ENCODE measurements at places on chromosomes 5 and 9.

- DNase-seq: no peak
These were observed 97.9 kb downstream of the CDH6 start for GRCh38 chr5:31291323-31291854.

DNA sequence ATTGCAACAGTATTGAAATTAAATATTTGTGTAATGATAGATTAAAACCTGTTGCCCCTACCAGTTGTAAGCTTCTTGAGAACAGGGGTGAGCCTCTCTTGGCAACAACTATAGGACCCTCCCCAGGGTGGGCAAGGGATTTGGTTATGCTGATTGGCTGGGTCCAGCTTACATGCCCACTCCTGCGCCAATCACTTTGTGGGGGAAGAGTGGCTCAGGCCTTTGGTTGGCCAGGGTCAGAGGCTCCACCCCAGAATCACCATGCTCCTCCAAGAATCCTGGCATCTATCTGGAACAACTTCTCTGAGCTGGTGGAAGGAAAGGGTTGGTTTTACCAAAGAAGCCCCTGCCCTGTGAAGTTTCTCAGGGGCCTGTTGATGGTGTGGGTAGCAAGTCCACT is 8.6 kb upstream of the PITX1 start:
- DNase-seq: no peak

DNA sequence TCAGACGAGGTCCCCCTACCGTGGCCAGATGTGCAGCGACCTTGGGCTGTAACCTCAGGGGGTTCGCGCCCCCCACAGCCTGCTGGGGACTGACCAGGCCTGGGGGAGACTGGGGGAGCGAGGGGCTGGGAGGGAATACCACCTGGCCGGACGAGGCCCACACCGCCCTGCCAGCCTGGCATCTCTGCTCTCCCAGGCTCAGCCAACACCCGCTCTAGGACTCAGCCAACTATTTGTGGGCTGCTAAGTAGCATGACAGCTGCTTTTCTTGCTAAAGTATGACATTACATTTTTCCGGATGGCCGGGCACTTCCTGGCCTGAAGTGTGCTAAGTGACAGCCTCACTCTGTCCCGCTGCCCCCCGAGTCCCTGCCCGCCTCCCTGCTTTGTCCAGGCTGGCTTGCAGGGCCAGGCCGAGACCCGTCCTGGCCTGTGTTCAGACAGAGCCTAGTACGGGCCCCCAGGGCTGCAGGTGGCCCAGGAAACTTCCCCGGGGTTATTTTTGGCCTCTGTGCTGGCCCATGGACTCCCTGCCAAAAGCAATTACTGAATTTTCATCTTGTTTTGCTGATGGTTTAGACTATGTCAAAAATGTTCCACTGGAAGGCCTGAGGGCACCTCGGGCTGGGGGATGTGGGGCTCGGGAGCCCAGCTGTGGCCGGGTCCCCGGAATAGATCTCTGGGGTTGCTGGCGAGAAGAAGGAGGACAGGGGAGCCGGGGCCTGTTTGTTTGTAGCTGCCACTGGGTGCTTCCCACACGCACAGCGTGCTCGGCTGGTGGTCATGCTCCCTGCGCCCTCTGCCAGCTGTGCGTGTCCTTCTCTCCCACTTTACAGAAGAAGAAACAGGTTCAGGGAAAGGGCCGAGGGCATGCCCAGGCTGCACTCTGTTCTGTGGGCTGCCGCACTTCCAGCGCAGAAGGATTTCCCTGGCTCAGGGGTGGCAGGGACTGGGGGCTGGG is 13.4 kb upstream of the SLC2A6 start:
- DNase-seq: no peak

- DNase-seq: no peak
These were observed 103.6 kb downstream of the GTF3C4 start for GRCh38 chr9:132773764-132774339.

DNA sequence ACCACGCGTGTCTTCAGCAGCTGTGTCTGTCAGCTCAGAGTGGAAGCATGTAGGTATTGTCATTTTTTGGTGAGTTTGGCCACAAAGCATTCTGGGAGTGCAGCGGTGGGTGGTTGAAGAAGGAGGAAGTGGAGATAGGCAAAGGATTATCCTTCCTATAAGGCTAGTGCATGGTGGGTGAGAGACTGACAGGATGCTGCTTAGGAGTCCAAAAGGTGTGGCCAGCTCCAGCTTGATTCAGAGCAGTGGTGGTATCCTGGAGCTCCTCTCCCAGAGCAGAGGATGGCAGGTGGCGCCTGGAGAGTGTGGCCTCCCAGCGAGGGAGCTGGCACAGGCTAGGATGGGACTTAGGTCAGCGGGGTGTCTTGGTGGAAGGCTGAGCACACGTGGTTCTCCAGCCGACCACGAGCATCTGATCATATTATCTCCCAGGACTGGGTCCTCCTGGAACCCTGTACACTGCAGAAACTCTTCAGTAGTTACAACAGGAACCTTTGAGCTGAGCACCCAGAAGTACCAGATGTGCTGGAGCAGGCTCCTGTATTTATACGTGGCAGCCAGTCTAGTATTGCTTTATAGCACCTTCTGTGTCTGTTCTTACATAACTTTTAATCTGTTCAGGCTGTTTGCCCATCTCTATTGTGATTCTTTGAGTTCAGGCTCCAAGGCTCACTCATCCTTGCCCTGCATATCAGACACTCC is 29.6 kb downstream of the MAML1 start:
- DNase-seq: no peak

GRCh38 chr9:26392639-26393038 is 500.0 kb downstream of the CAAP1 start:
- DNase-seq: no peak

- no peak for DNase-seq
These were observed 70.0 kb upstream of the SUSD1 start for GRCh38 chr9:112245126-112245525.

DNA sequence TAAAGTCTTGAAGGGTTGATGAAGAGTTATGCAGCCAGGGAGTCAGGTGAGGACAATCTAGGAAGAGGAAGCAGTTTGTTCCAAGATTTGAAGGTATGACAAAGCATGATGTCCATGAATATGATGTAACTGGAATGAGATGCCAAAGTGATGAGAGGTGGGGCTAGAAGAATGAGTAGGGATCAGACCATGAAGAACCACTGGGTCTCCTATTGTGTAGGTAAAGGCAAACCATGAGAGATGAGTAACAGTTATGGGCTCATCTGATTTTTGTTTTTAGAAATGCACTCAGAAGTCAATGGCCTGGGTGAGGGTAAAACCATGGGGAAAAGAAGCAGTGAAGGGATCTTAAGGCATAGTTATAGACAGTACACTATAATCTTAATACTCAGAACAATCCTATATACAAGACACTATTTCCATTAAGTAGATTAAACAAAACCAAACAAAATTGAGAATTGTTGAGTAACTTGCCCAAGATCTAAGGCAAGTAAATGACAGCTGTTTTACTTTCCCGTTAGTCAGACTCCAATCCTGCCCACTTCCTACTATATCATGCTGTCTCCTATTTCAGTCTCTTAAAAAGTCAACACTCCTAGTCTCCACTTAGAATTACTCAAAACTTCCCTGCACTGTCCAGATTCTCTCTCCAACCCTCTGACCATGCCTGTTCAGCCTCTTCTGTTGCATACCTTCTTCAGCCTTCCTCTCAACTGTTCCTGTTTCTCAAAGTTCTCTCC is 393.8 kb upstream of the MEF2C start:
- no peak for DNase-seq

DNA sequence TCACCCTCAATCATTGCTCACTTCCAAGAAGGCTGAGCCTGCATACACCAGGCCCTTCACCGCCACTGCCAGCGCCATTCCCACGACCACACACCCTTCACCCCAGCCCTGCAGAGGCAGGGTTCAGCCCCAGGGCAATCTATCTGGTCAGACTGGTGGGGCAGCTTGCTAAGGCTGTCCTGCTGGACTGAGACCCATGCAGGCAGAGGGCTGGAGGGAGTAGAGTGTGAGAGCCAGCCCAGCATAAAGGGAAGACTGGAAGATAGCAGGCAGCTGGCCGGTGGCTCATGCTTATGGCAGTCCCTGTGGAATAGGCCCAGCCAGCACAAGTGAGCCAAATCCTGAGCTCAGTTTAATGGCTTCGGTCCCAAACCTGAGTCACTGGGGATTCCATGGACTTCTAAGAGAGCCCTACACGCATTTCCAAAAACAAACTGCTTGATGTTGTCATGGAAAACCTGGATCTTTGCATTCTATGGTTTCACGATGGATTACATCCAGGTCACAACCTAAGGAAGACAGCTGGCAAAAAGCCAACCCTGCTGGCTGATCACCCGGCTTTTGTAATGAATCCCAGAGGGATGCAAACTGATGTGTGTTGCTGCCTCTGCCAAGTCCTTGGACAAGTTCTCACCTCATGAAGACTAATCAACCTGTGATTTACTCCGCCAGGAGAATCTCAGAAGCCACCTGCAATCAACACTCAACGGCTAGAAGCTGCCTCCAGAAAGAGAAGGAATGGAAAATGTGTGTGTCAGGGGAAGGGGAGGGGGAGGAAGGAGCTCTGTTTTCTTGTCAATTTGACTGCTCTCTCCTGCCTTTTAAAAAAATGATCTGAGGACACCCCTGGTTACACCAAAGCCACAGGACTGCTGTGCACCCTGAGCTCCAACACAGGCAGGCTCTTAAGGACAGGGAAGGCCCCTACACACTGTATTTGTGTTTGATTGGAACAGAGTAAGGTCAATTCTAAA is 143.6 kb downstream of the LHFPL2 start:
- DNase-seq: no peak

DNA sequence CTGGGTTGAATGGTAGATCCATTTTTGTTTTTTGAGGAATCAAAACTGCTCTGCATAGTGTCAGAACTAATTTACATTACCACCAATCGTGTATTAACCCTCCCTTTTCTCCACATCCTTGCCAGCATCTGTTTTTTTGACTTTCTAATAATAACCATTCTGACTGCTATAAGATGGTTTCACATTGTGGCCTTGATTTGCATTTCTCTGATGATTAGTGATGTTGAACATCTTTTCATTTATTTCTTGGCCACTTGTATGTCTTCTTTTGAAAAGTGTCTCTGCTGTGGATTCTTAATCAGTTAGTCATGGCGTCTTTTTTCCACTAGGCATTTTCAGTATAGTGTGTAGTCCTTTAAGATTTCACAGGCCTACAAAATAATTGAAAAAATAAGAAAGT is 2144.3 kb upstream of the C9orf72 start:
- DNase-seq: no peak

GRCh38 chr9:79572032-79572607 is 355 bp downstream of the TLE4 start:
- no peak for DNase-seq

DNA sequence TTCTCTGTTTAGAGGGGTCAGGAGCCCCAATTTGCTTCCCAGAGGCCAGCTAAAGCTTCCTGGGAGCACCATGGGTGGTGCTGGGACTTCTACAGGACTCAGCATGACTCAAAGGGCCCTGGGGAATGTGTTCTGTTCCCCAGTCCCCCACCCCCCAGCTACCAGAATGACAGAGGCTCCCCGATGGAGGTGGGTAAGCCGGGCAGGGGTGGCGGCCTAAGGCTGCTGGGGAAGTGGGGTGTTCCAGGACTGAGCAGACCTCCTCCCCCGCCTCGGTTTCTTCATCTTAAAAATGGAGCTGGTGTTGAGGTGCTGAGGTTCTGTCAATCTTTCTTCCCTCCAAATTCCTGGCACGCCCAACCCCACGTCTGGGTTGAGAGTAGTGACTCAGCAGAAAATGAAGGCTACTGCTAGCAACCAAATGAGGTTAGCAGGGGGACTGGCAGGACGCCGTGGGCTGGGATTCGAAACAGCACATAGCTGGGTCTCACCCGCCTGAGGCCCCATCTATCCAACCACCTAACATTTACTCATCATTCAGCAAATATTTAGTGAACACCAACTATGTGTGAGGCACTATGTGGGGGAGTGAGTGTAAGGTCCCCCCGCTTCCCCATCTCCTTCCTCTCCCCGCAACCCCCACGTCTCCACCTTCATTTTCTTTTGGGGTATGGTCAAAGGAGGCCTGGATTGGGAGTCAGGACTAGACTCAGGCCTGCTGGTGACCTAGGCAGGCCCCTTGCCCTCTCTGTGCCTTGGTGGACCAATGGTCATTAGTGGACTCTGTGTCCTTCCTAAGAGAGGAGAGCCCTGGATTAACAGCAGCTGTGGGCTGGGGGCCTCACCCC is 50.2 kb downstream of the C9orf50 start:
- DNase-seq: no peak

- DNase-seq: no peak
These were observed 56.4 kb upstream of the RPL26L1 start for GRCh38 chr5:172902497-172903472.

DNA sequence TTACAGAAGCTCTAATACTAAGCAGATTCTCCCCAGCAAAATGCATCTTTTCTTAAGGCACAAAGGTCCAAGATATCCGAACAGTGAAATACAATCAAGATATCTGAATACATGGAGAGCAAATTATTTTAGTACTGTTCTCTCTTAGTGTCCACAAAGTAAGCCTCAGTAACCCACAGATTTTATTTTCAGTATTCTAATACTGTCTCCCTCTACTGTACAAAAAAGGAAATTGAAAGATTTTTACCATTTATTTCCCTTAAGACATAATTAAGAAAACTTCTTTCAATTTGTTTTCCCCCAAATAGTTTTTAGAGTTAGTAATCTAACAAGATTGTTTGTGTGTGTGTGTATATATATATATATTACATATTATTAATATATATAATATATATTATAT is 24.7 kb upstream of the NOL6 start:
- no peak for DNase-seq

DNA sequence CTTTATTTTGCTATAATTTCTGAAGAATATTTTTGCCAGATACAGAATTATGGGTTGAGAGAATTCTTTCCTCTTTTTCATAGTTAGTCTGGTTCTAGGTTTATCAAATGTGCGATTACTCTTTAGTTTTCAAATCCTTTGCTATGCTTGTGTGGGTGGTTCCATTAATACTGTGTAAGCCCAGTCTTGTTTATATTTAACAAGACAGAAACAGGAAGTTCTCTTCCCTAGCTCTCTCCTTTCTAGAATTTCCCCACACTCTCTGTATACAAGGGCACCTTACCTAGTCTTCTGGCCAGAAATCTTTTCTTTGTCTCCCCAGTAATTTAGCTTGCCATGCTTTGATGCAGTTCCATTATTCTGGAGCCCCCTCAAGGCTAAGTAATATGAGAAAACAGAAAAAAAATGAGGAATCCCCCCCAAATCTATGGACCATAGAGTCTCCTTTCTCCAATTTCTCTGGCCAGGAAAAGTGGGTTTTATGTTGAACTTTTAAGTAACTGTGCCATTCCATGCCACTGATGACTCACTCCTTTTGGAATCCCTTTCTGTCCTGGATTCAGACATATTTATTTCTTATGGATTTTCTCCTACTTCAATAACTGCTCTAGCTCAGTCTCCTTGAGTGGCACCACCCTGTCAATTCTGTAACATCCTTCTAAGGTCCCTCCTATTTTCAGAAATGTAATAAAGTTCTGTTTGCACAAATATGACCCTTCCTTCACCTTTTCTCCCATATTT is 1714.1 kb downstream of the EFNA5 start:
- DNase-seq: no peak

GRCh38 chr9:132997591-132997990 is 19.1 kb downstream of the GFI1B start:
- no peak for DNase-seq

- no peak for DNase-seq
These were observed 5.1 kb upstream of the RALGDS start for GRCh38 chr9:133125941-133126696.
